ENCODE measurements at places on chromosomes 6 and 20.

DNA sequence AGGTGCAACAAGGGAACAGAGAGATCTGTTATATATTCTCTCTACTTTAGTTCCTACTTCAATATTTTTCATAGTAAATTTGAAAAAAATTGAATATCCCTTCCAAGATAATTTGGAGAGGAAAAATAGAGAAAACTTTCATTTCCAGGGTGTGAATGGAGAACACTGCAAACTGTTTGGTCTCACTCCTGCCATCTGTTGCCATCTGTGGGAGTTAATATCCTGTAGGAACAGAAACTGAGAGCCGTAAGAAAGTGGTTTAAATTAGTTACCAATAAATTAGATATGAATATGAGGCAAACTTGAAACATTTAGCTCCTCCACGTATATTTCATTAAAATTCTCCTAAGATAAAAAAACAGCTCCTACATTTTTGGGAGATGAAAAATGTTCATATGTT, 4.2 kb downstream of the ZNF337 start:
- DNase-seq = no peak

GRCh38 chr6:53903357-53903756, 108.6 kb downstream of the LRRC1 start:
- DNase-seq = no peak

GRCh38 chr6:46174904-46175303, 4.1 kb upstream of the ENPP5 start:
- no peak for DNase-seq

DNA sequence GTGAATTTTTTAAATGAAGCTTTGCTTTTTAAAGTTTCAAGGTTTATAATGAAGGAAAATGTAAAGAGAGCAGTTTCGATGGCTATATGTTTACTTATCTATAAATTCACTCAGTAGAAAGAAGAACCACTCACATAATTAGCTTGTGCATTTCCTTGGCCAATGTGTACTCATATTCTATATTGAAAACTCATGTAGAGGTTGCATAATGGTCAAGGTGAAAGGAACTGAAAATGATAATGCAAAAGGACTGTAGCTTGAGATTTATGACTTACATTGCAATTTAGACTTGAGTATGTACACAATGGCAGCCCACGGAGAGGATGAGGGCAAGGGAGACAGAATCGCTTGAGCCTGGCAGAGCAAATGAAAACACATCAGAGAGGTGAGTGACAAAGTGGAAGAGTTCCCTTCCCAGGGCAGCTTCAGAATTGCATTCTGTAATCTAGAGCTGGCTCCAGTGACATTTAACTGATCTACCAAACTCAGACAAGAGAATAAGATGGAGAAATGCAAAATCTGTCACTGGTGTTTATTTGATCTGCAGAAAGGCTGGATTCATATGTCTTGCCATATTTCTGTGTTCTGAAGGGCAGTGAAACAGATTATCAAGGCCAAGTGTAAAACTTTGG, 191.8 kb downstream of the TMEM200A start:
- no peak for DNase-seq

DNA sequence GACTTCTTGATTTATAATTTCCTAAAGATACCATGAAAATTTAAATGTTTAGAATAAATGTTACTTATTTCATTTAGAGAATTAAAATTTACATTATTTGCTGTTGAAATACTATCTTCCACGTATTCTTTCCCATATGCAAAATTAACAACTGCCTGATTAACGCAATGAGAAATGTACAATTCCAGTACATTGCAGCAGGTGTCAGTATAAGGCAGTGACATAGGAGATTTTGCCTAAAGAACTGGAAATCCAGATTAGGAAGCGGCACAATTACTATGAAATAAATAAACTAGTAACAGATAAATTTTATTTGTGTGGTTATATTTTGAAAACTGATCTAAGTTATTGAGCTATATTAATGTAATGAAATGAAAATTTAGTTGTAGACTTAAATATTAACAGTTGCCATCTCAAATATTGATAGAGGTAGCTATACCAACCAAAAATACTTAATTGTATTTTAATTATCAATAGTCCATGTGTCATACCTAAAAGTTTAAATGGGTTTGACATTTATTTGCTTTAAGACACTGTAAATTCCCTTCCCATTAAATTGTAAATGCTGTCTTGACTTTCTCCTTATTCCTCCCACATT, 300.2 kb downstream of the UTRN start:
- DNase-seq = no peak

GRCh38 chr20:4667836-4668235, 53.9 kb upstream of the PRND start:
- DNase-seq = no peak

DNA sequence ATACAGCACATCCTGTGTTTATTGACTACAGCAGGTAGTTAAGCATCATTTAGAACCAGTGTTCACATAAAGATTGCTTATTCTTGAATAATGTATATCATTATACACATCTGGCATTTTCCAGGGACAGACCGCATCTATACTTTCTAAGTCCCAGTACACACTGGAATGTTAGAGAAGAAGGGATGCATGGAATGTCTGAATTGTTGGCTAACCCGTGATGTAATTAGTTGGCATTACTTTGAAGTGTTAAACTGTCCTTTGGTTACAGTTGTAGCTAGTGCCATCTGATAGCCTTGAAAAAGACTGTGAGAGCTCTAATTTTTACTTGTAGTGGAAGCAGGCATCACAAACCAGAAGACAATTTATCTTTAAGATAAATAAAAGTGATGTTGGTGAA, 29.8 kb upstream of the MCHR2 start:
- DNase-seq = no peak

GRCh38 chr20:1811621-1812498, 83.3 kb upstream of the SIRPA start:
- DNase-seq = no peak

- DNase-seq = no peak
Measured at GRCh38 chr20:58993332-58994248, 12.5 kb downstream of the NELFCD start.

DNA sequence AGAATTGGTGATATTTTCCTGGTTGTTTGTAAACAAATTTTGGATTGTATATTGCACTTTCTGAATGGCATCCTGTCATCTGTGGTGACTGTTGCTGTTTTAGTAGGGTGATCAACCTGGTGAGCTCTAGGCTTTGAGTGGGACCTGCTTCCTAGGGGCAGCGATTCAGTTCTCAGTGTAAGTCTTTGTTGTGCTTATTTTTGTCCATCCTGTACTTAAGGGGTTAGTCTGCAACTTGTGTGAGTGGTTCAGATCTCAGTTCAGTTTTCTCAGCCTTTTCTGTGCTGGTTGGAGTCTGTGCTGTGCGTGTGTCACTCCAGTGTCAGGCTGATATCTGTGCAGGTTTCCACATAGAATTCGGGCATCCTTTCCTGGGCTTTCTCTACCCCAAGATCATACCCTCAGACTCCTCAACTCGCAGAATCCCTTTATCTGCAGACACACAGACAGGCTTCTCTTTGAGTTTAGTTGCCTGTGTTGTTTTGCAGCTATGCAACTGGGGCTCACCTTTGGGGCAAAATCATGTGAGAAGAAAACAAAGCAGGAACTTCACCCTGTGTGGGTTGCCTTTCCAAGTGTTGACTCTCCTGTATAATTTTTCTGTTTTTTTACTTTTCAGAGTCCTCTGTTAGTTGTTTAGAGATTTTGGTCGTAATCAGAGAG, 177.7 kb downstream of the FARS2 start:
- no peak for DNase-seq
